ENCODE measurements at places on chromosomes 5 and 9.

DNA sequence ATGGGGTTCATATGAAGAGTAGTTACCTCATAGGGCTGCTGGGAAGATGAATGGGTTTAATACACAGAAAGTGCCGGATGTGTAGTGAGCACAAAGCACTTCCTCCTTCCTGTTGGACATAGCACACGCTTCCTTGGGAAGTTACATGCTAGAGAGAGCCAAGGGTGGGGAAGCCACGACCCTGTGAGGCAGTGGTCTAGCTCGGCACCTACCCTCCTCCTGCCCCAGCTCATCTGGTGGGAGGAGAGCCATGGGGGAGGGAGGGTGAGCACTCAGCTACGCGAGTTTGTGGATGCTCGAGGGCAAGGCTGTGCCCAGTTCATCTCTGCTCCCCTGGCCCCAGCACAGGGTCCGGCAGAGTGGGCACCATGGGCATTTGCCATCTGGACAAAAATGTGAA lies 43.6 kb upstream of the NEK6 start:
- no peak for DNase-seq

- DNase-seq = no peak
These were observed 94.6 kb upstream of the SLC30A5 start for GRCh38 chr5:68999181-68999580.

DNA sequence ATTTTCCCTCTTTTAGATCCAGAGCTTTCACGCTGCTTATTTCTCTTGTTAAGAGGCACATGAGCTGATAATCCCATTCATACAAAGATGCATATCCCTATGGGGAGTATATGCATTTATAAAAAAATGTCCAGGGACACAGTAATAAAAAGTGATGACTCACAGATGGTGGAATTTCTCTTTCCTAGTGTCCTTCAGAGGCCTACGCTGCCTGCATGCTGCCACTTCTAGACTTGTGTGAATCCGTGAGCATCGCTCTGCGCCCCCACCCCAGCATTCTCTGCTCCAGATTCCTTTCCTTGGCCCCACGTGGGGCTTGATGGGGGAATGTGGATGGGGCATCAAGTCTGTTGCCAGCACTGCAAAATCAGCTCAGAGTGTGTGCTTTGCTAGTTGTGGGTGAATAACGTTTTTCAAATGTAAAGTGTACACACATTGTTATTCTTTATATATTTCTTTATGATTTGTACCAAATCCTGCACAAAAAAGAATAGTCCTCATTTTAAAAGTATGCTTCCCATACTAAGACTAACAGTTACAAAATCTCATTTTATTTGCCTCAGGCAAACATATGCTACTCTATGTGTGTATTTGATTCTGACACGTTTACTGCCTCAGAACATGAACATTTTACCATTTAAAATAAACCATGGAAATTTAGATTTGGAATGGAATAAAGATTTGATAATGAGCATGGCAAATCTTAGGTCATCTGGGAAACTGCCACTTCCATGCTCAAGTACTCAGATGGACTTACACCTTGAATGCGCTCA lies 22.4 kb upstream of the RASGRF2 start:
- no peak for DNase-seq

GRCh38 chr5:173247041-173247440 lies 12.0 kb upstream of the NKX2-5 start:
- DNase-seq = no peak

DNA sequence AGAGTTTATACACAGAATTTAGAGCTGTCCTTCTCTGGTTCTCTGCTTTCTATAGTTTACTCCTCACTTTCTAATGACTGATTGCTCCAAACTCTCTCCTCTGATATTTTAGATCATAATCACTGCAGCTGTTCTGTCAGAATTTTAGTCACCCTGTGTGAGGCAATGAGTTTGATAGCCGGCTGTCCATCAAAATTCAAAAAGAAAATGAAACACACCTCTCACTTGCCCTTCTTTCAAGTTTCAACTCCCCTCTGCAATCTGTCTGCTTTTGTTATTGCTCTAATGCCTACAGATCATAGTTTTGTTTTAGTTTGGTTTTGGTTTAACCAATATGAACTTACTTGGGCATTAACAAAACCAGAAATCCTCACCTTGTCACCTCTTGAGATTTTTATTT lies 23.3 kb upstream of the ABLIM3 start:
- no peak for DNase-seq

DNA sequence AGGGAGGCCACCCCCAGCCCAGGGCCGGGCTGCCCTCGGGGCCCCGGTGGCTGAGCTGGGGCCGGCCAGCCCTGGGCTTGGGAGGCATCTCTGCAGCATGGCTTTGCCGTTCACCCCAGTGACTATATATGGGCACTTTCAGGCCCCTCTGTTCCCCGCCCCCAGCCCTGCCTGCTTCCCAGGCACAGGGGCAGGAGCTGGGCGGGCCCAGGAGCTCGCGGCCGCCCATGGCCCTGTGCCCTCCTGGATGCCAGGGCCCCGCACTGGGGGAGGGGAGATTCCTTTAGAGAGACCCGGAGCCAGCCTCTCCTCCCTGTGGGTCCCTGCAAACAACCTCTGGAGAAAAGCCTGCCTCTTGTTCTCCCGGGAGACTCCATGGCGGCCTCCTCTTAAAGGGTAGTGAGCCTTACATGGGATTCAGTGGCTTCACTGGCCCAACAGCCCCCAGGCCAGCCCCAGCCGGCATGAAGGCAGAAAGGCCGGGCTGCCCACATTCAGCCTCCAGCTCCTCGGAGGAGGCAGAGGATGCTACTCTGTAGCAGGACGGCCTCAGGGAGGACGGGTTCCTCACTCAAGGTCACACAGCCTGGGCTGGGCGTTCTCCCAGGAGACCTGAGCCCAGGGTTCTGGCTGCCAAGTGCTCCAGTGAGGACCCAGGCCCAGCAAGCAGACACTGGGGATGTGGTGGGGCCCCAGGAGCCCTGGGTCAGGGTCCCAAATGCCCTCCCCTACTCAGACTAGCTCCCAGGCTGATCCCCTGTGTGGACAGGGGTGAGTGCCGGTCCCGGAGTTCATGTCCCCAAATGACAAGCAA lies 4.1 kb downstream of the NACC2 start:
- no peak for DNase-seq

DNA sequence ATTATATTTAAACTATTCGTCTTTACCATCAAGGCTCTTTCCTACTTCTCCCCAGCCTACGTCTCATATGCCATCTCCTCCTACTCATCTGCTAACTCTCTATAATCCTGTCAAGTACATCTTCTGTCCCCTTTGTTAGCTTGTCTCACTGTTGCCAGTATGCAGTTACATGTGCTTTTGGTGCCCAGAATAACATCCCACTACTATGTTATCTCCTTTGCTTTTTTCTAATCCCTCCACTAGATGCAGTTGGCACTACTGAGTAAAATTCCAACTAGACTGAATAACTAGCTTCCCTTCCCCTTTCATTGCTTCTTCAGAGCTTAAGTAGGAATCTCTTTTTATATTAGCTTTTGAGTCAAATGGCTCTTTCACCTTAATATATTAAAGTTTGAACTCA lies 3.0 kb upstream of the ARRDC3 start:
- DNase-seq = no peak

DNA sequence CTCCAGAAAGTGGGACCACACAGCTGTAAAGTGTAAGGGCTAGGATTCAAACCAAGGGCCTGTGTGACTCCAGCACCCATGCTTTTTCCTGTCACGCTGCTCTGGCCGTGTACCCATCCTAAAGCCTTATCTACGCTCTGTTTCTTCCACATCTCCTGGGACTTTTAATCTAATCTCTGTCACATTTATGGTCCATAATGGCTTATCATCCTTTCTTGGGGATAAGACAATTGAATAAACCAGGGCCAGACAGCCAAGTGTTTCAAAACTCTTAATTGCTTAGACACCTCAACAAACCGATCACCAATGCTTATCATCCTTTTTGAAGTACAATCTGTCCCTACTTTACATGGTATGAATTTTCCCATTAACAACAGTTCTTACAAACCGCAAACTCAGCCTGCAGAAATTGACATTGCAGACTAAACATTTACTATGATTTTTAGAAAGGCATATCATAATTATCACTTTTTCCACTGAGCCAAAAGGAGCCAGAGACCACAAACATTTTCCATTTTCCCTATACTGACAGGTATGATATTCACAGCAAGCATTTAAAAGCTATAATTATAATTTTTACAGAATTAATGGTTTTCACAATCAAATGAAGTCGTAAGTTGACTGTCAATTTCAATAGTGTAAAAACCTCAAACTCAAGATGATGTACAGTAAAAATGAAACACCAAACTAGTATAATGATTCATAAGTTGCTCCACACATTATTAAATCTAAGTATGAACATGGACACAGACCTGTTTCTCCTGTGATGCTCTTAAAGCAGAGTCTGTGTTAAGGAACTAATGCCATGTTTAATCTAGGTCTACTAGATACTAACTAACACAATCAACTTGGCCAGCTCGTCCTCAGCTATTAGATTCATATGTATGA lies 99.5 kb downstream of the FBXW11 start:
- no peak for DNase-seq

GRCh38 chr5:141420855-141421488 lies at the start of gene PCDHGA11:
Gene PCDHGA11 (plus strand): TSS chr5:141421051. CDS start chr5:141421228, 177 bp downstream.
- no peak for DNase-seq

DNA sequence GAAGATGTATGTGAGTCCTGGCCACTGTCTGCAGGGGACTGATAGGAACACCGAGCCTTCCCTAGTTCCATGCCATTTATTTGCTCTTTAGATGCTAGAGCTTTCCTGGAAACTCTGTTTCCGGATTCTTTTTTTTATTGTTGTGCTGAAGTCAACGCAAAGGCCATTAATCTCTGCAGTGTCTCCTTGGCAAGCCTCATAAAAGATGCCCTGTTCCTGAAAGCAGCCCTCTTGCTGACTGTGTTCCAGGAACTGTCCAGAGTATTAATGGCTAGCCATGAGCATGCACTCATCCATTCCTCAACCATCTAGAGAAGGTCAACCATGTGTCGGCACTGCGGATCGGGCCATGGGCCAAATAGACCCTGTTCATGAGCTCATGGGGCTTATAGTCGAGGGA lies 42.9 kb upstream of the SMAD5 start:
- no peak for DNase-seq

- no peak for DNase-seq
These were observed 1.9 kb downstream of the TBC1D2 start for GRCh38 chr9:98253565-98253964.

- no peak for DNase-seq
These were observed 45.8 kb upstream of the RICTOR start for GRCh38 chr5:39120052-39120420.

DNA sequence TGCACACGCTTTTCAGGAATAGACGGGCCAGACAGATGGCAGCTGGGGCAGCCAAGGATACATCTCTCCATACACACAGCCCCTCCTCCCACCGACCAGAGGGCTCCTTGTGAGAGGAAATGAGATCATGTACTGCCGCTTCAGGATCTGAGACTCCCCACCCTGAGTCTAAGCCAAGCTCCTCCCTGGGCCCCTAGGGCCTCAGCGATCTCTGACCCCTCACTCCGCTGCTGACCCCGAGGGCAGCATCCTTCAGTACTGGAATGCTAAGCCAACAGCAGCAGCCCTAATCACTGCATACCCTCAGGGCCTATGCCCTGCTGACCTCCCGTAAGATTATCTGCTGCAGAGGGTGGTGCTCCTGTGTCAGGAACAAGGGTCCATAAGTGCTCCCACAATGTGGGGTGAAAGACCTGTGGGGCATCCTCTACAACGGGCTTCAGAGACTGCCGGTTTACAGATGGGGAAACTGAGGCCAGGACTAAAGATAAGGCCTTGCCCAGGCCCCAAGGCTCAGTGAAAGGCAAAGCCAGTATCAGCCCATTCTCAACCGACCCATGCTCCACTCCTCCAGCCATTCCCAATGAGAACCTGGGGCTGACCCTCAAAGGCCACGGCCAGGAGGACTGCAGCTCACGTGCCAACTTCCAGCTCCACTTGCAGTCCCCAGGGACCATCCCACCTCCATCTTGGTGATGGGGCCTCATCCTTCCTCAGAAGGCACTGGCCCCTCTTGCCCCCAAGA lies 37.5 kb downstream of the BICD2 start:
- DNase-seq = no peak

GRCh38 chr9:96646081-96646991 lies 8.8 kb downstream of the PRXL2C start:
- DNase-seq = no peak

DNA sequence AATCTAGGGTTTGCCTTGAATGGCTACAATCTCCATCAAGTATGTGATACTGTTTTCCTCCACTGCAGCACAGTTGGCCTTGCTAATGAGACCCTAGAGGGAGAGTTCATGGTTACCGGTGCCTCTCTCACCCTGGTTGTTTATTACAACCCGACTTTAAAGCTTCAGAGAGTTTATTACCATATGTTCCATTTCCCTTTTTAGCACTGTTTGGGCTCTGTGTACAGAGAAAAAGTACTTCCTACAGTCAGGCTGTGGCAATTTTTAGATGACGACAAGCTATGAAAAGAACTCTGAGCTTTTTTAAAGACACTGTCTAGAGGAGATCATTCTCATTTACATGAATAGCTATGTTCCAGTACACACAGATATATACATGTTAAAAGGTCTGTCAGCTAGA lies 48.8 kb upstream of the PLCXD3 start:
- no peak for DNase-seq

- DNase-seq = no peak
These were observed 40.2 kb downstream of the RXRA start for GRCh38 chr9:134366223-134367031.

All from stimulated activated CD8-positive, alpha-beta memory T cell treated with anti-CD3 and anti-CD28 coated beads, Interleukin-4, amount 100 ng/mL, for 24 hours (primary cell).